Mucosa of descending colon (tissue), 3 donors: ENCODE measurements at places on chromosomes 5 and 9. TPM values are rescaled to one million over a fixed set of nuclear protein-coding genes. Genes with fewer than 3 reads are reported as not detected.

- DNase-seq = no peak
These were observed 138.4 kb upstream of the IQGAP2 start for GRCh38 chr5:76264681-76265080.

- DNase-seq = no peak
These were observed 29.4 kb downstream of the GSN start for GRCh38 chr9:121297389-121297788.

- DNase-seq = no peak
These were observed 2.8 kb downstream of the MEF2C start for GRCh38 chr5:88880201-88880600.

Gene TAF1L
- not detected for total RNA-seq

Gene RMND5B
- total RNA-seq = 34.9 TPM

Gene SMIM33
- total RNA-seq = 2.8 TPM

Gene SUB1
- total RNA-seq = 174 TPM

GRCh38 chr5:178203670-178204181 lies 607 bp upstream of the HNRNPAB start:
- DNase-seq = no peak

GRCh38 chr9:82539146-82539545 lies 523.8 kb downstream of the RASEF start:
- DNase-seq = no peak

DNA sequence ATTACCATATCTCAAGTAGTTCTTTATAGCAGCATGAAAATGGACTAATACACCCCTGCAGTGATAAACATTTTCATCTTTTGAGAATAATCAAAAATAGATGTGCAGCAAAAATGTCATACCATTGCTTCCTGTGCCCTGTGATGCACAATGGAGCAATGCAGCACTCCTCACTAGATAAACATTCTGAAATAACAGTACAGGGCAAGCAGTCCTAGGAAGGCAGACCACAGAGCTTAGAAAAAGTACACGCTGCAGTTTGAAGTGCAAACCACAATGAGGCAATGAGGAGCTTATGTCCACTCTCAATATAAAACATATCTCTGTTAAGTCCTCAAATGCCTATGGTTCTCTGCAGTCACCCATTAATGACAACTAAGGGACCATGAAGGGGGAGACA lies 367.6 kb downstream of the PDE4D start:
- DNase-seq = no peak

Gene SPOCK1
- 55.5 TPM for total RNA-seq

DNA sequence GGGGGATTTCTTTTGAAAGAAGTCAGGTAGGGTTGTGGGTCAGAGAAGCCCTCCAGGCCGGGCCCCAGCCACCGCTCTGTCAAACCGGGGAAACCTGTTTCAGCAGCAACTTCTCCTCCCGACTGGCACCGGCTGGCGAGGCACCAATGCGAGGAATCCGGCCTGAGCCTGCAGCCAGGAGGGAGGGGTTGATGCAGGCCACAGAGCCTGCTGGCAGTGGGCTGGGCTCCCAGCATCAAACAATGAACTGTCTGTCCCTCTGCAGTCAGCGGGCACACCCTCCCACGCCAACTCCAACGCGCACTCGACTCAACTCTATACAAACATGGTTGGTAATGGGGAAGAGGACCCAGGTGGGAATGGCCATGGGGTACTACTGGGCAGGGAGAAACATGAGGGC lies 12.1 kb downstream of the PCDH1 start:
- peak; percentile 94 for DNase-seq

GRCh38 chr5:80134876-80135275 lies 99.7 kb downstream of the THBS4 start:
- DNase-seq = no peak

Gene PTPA
- 95.3 TPM for total RNA-seq

- DNase-seq = no peak
These were observed 67.8 kb downstream of the AK8 start for GRCh38 chr9:132810314-132810713.

- DNase-seq = no peak
These were observed 26.3 kb downstream of the REEP5 start for GRCh38 chr5:112895682-112896081.

- no peak for DNase-seq
These were observed 236.9 kb downstream of the ARRDC3 start for GRCh38 chr5:91146230-91146629.

- no peak for DNase-seq
These were observed 25.1 kb downstream of the PDGFRB start for GRCh38 chr5:150130493-150130922.

GRCh38 chr5:78698191-78698791 lies 49.7 kb upstream of the LHFPL2 start:
- no peak for DNase-seq

Gene OR1J2
- not detected for total RNA-seq

- DNase-seq = no peak
These were observed 218.8 kb downstream of the PDE4D start for GRCh38 chr5:59674763-59675162.

Gene ECM2
- total RNA-seq = 1.0 TPM

Gene NOTCH1
- total RNA-seq = 59.0 TPM

DNA sequence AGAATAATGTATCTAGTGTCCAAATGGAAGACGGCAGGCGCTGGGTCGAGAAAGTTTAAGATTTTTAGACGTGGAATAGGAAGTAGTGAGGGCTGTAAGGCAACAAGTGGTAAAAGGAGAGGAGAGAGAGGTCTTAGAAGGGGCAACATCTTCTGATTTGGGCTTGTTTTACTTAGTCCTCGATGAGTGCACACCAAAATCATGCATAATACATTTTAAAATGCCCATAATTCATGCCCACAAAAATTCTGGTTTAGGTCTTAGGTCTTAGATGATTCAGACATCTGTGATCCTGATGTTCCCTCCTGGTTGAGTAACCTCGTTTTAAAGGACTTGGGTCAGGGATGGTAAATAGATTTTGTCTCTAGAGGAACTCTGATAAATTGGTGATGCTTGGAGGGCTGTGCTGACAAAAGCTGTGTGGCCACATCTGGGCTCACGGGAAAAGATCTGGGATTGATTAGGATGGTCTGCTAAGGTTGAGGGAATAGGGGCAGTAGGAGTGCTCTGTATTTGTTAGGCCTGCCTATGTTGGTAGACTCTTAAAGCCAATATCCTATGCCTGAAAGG lies 476.3 kb downstream of the CCDC171 start:
- no peak for DNase-seq

Gene PGM5
- total RNA-seq = 22.6 TPM

DNA sequence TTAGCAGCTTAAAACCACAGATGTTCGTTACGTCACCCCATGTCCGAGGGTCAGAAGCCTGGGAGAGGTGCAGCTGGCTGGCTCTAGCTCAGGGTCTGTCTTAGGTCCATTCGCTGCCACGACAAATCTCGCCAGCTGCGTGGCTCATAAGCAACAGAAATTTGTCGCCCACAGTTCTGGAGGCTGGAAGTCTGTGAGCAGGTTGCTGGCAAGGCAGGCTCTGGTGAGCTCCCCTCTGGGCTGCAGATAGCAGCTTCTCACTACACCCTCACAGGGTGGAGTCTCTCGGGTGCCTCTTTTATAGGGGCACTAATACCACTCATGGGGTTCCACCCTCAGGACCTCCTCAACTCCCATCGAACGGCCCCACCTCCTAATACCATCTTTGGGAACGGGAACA lies 40.1 kb upstream of the FCN2 start:
- peak; percentile 20 for DNase-seq

Gene PCDHB13
- total RNA-seq = 4.3 TPM

GRCh38 chr9:14640967-14641366 lies 52.3 kb downstream of the ZDHHC21 start:
- DNase-seq = no peak

Gene MCTP1
- 6.8 TPM for total RNA-seq

- DNase-seq = no peak
These were observed 63.3 kb upstream of the FCN1 start for GRCh38 chr9:134980991-134981390.

DNA sequence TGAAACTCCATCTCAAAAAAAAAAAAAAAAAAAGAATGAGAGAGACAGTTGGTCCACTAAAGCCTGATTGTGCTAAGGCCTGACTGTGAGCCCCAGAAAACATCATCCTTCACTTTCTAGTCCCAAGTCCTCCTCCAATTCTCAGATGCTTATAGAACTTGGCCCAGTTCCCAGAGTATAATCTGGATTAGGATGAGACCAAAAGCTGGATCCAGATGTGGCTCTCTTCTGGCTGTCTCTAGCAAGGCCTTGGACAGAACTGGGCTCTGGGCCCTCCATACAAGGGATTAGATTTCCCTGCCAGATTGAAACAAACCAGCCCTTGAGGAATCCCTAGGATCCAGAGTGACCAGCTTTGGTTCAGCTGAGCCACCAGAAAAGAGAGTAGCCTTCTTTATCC lies 98.4 kb upstream of the ZNF366 start:
- DNase-seq = no peak

Gene PCDHB5
- total RNA-seq = 0.60 TPM

DNA sequence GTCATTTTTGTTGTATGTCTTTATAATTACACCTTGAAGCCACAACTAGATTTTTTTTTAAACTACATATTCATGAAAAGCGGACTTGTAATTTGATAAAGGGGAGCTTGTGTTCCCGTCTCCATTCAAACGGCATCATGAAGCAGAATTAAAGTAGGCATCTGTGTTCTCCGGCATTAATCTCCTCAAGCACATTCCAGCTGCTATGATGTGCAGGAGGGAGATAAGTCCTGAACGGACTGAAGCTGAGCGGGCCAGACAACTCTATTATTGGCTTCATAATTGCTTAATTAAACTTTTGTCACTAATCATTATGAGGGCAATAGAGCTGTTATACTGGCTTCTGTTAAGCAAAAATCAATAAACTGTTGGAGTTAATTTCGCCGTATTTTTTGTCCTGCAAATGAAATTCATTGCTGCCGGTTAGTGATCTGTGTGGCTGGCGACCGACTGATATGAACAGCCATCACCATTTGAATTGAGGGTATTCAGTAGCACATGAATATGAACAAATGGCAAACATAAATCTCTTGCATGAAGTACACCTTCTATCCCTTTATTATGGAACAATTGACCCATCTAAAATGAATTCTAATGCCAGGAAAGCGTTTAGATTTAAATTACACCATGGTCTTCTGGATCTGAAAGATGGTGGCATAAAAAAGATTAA lies 408.8 kb upstream of the IRX1 start:
- DNase-seq = no peak

GRCh38 chr5:168207450-168208029 lies 83.9 kb upstream of the WWC1 start:
- DNase-seq = no peak

Gene EPB41L4A
- 13.2 TPM for total RNA-seq
